ENCODE measurements at places on chromosomes 13 and 19.

- peak; percentile 80 for DNase-seq
Observed at GRCh38 chr19:3573858-3574637, 1.3 kb downstream of the HMG20B start.

GRCh38 chr19:6730153-6730804 is 7.1 kb downstream of the GPR108 start:
- DNase-seq, result peak; percentile 68

- DNase-seq, result no peak
Observed at GRCh38 chr13:72637561-72637960, 89.9 kb downstream of the MZT1 start.

- no peak for DNase-seq
Observed at GRCh38 chr13:112054616-112055015, 12.3 kb upstream of the SOX1 start.

DNA sequence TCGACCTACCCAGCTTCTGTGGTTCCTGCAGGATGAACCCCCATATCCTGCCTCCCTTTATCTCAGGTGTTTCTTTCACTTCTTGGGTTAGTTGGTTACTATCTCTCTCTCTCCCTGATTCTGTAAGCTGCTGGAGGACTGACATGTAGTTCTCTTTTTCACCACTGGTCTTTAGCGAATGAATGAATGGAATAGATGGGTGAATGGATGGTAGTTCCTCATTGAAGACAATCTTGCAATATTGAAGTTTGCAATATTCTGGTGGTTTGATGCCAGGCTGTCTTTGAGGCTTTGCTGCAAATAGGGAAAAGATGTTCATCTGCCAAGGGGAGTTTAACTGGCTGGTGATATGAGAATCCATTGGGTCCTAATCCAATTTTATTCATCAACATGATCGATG is 120.2 kb downstream of the UBL3 start:
- DNase-seq, result no peak

- no peak for DNase-seq
Observed at GRCh38 chr13:78875792-78876580, 217.0 kb upstream of the OBI1 start.

GRCh38 chr13:50119591-50119990 is 104.3 kb downstream of the KCNRG start:
- DNase-seq, result no peak

DNA sequence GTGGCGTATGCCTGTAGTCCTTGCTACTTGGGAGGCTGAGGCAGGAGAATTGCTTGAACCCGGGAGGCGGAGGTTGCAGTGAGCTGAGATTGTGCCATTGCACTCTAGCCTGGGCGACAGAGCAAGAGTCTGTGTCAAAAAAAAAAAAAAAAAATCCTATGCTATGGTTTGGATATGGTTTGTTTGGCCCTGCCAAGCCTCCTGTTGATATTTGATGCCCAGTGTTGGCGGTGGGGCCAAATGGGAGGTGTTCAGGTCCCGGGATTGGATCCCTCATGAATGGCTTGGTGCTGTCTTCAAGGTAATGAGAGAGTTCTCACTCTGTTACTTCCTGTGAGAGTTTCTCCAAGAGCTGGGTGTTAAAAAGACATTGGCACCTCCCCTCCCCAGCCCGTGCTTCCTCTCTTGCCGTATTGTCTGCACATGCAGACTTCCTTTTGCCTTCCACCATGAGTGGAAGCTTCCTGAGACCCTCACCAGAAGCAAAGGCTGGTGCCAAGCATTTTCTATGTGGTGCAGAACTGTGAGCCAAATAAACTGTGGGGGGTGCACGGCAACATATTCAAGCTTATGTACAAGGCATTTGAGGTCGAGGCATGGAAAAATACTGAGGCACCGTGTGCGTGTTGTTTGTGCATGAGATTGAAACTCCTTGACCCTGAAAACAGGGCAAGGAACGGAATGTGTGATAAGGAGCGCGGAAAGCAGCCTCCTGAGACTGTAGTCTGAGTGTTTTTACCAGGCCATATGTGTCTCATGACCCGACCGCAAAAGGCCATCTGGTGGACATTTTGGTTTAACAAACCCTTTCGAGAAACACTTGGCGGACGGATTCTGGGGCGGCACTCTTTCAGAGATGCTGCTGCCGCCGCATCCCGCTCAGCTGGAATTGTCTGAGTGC is 7.3 kb downstream of the SIGLEC9 start:
- no peak for DNase-seq

- no peak for DNase-seq
Observed at GRCh38 chr13:39811696-39812095, 156.2 kb downstream of the COG6 start.

DNA sequence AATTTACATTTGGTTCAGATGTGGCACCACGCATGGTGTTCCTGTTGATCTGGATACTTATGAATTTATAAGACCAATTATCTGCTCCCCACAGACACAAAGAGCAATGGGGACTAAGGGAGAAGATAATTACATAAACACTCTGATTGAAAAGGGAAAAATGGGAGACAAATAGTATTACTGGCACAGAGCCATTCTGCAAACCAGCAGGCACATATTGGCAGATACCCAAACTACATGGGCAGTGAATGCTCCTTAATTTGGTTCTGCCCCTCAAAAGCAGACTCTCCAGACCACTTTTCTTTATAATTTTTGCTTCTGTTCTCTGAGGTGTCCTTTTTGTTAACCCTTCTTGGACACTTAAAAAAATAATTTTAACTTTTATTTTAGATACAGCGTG is 1674.2 kb downstream of the PCDH9 start:
- no peak for DNase-seq

- DNase-seq, result no peak
Observed at GRCh38 chr13:114315074-114315785, 927 bp downstream of the CHAMP1 start.

- DNase-seq, result peak; percentile 70
Observed at GRCh38 chr19:1104311-1105007, 665 bp downstream of the GPX4 start.

DNA sequence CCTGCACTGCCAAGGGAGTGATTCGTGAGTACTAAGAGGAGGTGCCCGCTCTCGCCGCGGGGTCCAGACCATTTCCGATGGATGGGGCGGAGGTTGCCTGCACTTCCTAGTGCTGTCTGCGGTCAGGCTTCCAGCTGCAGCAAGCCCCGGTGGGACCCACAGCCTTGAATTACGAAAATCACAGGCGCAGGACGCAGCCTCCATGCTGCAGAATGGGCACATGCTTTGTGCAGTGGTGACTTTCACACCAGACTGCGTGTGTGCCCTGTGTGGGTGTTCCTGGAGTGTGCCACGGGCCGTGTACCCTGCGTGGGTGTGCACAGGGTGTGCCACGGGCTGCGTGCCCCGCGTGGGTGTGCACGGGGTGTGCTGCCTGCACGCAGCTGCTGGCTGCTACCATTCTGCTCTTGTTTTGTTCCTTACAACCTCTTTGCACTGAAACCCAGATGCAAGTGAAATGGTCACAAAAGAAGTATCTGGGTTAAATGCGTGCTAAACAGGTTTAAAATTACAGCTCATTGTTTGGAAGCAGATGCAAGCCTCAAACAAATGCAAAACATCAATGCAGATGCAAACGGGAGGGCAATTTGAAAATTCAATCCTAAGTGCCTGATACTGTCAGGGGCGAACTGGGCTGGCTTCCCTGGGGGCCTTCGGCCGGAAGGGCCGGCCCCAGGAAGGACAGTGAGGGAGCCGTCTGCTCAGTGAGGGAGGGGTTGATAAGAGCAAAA is 221.2 kb upstream of the SOX1 start:
- no peak for DNase-seq

- DNase-seq, result no peak
Observed at GRCh38 chr13:65964672-65965071, 1265.5 kb downstream of the PCDH9 start.

DNA sequence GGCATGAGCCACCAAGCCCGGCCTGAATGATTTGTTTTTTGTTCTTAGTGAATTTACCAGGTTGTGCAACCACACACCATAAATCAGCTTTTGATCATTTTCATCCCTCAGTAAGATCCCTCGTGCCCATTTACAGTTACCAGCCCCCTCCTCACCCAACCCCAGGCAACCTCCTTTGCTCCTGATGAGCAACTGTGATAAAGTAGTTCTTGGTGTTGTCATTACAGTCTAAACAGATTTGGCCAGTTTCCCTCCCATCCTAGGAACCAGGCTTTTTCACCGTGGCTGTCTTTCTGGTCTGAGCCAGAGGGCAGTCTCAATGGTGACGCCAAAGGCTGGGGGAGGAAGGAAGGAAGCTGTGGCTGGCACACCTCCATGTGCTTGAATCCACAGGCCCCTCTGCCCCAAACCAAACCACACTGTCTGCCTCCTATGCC is 61.2 kb upstream of the WDFY2 start:
- DNase-seq, result peak; percentile 8

- DNase-seq, result no peak
Observed at GRCh38 chr19:3178377-3178972, at the start of gene S1PR4. Gene S1PR4, plus strand, starts transcription at chr19:3178769. Its CDS starts 24 bp downstream, at chr19:3178793.

- no peak for DNase-seq
Observed at GRCh38 chr13:59635589-59635988, 528.1 kb downstream of the DIAPH3 start.

DNA sequence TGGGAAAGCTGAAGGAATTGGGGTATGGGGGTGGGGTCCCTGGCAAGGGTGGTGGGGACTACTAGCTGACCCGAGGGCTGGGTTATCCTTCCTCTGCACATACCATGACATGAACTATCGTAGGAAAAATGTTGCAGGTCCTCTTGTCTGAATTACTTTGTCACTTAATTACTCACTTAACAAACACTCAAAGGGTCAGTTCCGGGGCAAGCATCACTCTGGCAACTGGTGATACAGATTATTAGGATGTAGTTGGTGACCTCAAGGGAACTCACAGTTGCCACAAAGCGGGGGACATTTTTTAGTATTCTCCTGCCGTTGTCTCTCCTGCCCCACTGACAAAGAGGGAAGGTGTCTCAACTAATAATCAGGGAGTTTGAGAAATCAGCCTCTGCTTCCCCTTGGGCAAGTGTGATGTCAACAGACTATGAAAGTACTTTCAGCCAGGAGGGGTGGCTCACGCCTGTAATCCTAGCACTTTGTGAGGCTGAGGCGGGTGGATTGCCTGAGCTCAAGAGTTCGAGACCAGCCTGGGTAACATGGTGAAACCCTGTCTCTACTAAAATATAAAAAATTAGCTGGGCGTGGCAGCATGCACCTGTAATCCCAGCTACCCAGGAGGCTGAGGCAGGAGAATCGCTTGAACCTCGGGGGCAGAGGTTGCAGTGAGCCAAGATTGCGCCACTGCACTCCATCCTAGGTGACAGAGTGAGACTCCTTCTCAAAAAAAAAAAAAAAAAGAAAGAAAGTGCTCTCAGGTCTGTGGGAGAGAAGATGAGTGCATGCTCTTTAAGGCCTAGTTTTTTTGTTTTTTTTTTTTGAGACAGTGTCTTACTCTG is 10.3 kb downstream of the DNAJB1 start:
- no peak for DNase-seq

- no peak for DNase-seq
Observed at GRCh38 chr13:110319774-110320509, 12.9 kb downstream of the COL4A2 start.

- no peak for DNase-seq
Observed at GRCh38 chr19:15874821-15875474, 22.9 kb downstream of the CYP4F2 start.

DNA sequence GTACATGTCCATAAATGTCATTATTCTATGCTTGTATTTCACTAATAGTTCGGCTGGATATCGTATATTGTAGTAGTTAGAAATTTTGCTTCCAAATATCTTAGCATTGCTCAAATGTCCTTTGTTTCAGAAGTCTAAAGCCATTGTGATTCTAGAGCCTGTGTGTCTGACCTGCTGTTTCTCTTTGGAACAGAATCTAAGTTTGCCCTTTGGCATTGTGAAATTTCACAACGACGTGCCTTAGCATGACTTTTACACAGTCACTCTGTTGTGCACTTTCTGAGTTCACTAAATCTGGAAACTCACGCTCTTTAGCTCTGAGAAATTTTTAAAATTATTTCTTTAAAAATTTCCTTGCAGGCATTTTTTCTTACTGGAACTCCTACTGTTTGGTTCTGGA is 152.2 kb downstream of the TBC1D4 start:
- no peak for DNase-seq

DNA sequence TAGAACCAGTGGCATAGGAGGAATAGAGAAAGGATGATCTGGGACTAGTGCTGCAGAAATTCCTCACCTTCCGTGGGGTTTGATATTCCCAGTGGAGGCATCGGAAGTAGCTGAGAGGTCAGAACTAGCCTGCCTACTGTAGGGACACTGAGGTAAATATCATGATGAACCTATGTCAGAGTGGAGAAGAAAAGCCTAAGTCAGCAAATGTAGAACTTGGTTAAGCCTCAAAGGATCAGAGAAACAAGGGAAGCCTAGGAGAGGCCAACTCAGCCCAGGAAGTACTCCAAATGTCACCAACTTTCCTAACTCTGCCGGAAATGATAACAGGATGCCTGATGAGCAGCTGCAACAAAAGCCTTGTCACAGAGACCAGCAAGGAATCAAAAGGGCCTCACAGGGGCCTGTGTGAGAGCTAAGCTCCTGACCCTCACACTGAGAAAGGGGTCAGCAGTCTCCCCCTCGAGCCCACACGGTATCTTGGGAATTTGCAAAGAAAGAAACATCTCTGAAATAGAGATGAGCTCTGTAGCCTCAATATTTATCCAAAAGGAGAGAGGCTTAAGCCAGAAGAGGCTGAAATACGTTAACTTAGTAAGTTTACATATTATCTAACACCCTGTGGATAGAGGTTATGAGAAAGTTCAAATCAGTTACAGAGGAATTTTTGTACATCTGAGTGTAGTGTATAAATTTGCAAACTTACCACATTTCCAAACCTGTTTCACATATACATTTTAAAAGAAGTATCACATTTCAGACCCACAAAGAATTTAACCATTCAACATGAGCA is 1064.3 kb downstream of the DIAPH3 start:
- no peak for DNase-seq

- no peak for DNase-seq
Observed at GRCh38 chr19:57282011-57282643, 1.8 kb downstream of the ZNF460 start.

- DNase-seq, result no peak
Observed at GRCh38 chr13:92694047-92694446, 532.6 kb upstream of the GPC6 start.

DNA sequence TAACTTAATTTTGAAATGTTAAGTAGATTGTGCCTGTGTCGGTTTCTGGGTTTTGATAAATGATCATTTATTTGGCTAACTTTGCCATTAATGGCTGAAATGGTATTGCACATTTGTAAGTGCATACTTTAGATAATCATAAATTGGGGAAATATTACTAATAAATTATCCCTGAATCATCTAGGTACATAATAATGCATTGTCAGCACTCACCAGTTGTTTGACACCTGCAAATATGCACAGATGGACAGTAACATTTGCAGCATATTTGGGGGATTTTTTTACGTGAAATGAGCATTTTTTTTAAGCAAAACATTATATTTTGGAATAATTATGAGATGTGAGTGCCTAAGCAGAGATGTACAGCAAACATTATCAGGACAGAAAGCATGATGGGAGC is 41.0 kb downstream of the LSM14A start:
- no peak for DNase-seq

DNA sequence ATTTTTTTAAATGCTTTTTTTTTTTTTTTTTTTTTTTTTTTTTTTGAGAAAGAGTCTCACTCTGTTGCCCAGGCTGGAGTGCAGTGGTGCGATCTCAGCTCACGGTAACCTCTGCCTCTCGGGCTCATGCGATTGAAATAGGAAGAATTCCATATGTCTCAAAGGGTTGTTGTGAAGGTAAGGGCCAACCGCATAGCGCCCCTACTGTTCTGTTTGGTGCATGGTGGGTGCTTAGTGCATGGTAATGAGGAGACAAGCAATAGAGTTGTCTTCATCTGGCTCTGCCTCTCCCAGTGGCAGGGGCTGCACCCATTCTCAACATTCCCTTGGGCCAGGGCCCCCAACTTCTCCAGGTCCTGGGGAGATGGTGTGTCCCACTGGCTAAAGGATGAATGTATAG is 68.7 kb downstream of the RASL11A start:
- DNase-seq, result no peak

All from C1 segment of cervical spinal cord (tissue), 14 donors.